Ovary (tissue), 10 donors: ENCODE measurements at places on chromosomes 16 and 17. TPM values are rescaled to one million over a fixed set of nuclear protein-coding genes. Genes with fewer than 3 reads are reported as not detected.
A peak's percentile ranks its signal among the peaks of the same experiment; 100 is the strongest.

GRCh38 chr16:57677622-57678369 lies 9.7 kb downstream of the ADGRG3 start:
- H3K4me3 ChIP-seq, result no peak overlapping the region
- H3K4me1 ChIP-seq, result no peaks in the 10 kb centered on the region
- H3K27ac ChIP-seq, result no peak overlapping the region
- H3K27me3 ChIP-seq, result no peaks in the 10 kb centered on the region

GRCh38 chr16:89786474-89787364 lies 29.7 kb downstream of the FANCA start:
- no peaks in the 10 kb centered on the region for H3K36me3 ChIP-seq
- H3K27me3 ChIP-seq, result no peaks in the 10 kb centered on the region
- no peak overlapping the region for H3K27ac ChIP-seq

GRCh38 chr16:85631802-85632393 lies 18.8 kb downstream of the GSE1 start:
- no peak overlapping the region for H3K4me3 ChIP-seq
- no peak for DNase-seq
- no peaks in the 10 kb centered on the region for H3K27me3 ChIP-seq
- H3K27ac ChIP-seq, result no peak overlapping the region
- peaks cover 8% of the 10 kb centered on the region for H3K4me1 ChIP-seq

DNA sequence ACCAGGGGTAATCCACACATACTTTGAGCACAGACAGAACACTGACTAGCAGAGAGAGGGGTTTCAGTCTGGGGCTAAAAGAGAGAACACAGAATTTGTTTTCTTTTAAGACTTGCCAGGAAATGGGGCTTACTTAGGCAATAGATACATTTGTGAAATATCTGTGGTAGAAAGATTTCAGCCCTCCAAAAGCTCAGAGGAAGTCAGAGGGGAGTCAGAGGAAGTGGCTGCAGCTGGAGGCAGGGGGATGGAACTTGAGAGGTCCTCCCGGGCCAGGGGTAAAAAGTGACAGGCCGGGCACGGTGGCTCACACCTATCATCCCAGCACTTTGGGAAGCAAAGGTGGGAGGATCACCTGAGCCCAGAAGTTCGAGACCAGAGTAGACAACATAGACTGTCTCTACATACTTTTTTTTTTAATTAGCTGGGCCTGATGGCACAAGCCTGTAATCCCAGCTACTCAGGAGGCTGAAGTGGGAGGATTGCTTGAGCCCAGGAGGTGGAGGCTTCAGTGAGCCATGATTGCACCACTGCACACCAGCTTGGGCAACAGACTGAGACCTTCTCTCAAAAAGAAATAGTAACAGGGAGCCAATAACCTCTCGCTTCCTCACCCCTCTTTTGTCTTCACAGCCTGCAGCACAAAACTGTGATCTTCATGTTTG lies 49.9 kb downstream of the NLRC5 start:
- no peak overlapping the region for H3K27ac ChIP-seq
- H3K36me3 ChIP-seq, result no peaks in the 10 kb centered on the region
- no peaks in the 10 kb centered on the region for H3K27me3 ChIP-seq

DNA sequence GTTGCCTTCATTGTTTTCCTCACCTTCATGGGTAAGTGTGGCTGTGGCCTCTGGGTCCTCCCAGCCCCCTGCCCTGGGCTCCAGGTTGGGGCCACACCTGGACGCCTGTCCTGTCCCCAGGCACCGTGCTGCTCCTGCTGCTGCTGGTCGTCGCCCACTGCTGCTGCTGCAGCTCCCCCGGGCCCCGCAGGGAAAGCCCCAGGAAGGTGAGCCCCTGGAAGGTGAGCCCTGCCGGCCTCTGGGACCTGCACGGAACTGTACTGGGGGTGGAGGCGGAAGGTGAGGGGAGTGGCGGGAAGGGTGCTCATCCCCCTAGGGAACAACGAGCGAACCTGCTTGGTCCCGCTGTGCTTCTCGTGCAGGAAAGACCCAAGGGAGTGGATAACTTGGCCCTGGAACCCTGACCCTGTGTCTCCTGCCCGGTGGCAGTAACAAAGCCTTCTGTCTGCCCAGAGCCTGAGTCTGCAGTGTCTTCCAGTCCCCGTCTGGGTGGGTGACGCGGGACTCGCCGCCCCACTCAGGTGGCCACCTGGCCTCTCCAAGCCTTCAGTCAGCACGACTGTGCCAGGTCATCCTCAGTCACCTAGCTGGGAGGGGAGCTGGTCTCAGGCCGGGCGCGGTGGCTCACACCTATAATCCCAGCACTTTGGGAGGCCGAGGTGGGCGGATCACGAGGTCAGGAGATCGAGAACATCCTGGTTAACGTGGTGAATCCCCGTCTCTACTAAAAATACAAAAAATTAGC lies 831 bp downstream of the SMIM22 start:
- no peak overlapping the region for H3K27ac ChIP-seq
- no peaks in the 10 kb centered on the region for H3K36me3 ChIP-seq
- no peak for DNase-seq

- H3K27ac ChIP-seq, result no peak overlapping the region
- no peaks in the 10 kb centered on the region for H3K36me3 ChIP-seq
- H3K4me3 ChIP-seq, result no peak overlapping the region
Observed at GRCh38 chr17:65684631-65685030, 123.2 kb upstream of the AXIN2 start.

DNA sequence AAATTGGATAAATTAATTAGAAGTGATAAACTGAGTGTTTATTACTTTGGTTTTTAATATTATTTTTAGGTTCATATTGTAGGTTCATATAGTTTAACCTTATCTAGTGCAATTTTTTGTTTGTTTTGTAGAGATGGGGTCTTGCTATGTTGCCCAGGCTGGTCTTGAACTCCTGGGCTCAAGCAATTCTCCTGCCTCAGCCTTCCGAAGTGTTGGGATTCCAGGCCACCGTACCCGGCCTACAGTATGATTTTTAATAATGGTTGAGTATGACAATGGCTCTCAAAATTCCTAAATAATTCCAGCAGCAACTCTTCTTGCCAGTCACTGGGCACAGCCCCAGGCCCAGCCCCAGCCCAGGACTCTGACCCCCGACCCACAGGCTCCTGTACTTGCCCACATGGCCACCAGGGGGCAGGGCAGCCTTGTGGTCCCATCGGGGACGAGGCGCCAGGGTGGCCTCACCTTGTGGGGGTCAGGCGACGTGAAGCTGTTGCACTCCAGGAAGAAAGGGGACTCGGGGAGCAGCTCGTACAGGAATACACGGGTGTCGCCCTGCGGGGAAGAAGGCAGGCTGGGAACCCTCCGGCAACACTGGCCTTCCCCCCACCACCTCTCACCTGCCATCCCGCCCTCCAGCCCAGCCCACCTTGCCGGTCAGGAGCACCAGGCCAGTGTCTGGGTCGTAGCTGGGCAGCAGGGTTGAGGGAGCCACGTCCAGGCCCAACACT lies 7.9 kb upstream of the PAM16 start:
- DNase-seq, result peak; percentile 65
- H3K4me1 ChIP-seq, result no peaks in the 10 kb centered on the region
- H3K36me3 ChIP-seq, result no peaks in the 10 kb centered on the region
- no peak overlapping the region for H3K27ac ChIP-seq
- H3K4me3 ChIP-seq, result no peak overlapping the region

Gene SMIM36
- total RNA-seq, result not detected

Gene YWHAE
- 452 TPM for total RNA-seq

Gene PROCA1
- 4.0 TPM for total RNA-seq
